ENCODE measurements at places on chromosomes 7 and 10.
A peak's percentile ranks its signal among the peaks of the same experiment; 100 is the strongest.

GRCh38 chr7:108592646-108593201, 23.1 kb downstream of the DNAJB9 start:
- no peak for DNase-seq

DNA sequence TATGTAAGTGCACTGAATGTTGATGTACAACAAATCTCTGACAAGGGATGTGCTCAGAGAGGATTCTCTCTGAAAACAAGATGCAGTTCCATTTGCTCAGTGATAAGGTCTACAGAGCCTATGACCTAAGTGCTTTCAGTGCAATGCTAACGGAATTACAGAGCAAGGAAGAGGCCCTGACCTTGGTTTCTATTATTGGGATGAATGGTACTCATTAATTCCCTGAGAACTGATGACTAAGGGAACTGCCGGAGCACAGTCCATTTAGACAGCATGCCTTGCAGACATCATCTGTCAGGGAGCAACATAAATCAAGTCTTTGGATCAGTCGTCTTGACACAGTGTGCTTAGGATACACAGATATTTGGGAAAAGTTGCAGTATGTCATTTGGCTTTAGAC, 340.8 kb downstream of the PHTF2 start:
- DNase-seq = no peak

- no peak for DNase-seq
These were observed 8.5 kb downstream of the ZDHHC16 start for GRCh38 chr10:97454330-97455036.

- DNase-seq = peak; percentile 30
These were observed 191.1 kb downstream of the ZNF438 start for GRCh38 chr10:30840395-30841050.

- no peak for DNase-seq
These were observed 1106.2 kb downstream of the NRG3 start for GRCh38 chr10:82981137-82981723.
